ENCODE measurements at places on chromosomes 2 and 18.

DNA sequence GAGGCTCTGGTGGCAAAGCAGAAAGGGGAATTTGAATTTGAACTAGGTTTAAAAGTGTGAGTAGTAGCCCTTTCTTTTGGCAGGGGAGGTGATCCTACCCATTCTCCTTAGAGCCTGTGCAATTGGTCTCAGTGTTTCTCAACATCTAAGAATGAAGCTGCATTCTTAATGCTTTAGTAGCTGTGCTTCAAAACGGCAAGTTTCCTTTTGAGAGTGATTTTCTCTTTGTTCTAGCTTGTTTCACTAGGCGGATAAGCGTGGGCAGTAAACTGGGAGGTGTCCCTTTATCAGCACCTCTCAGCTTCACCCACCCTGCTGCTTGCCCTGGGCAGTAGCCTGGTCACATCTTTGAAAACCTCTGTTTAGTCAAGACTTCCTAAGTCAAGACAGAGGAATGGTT lies 6.7 kb downstream of the CRIM1 start:
- no peak for DNase-seq

DNA sequence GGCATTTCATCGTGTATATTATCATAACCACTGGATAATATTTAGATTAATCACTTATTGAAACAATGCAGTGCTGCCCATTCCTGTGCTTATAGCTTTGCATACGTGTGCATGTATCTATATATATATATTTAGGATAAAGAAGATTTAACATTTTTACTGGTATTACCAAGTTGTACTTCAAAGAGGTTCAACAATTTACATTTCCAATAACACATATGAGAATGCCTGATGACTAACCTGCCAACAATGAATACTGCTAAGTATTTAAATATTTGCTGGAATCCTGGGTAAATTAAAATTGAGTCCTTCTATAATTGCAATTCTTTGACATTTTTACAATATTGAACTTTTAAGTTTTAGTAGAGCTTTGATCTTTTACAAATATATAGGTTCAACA lies 111.4 kb downstream of the SLC39A10 start:
- no peak for DNase-seq

- no peak for DNase-seq
Observed at GRCh38 chr2:238694136-238694755, 153.6 kb upstream of the TWIST2 start.

- no peak for DNase-seq
Observed at GRCh38 chr2:48380989-48381625, 148.8 kb upstream of the STON1 start.

GRCh38 chr2:168645696-168646338 lies 156.6 kb upstream of the NOSTRIN start:
- DNase-seq, result no peak

DNA sequence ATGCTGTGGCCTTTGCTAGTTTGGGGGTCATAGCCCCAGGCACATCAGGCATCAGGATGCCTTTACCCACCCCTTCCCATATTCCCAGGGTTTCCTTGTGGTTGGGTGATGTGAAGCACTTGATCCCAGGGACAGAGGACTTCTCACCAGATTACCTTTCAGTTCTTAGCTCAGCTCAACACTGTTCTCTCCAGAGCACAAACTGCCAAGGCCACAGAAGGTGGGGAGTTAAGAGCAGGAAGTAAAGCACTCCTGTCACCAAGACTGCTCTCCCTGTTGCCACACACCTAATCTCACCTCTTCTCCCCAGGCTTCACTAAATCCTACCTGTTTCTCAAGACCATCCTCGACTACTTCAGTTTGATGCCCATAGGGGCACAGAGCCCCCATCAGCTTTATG lies 25.9 kb downstream of the FHOD3 start:
- no peak for DNase-seq

GRCh38 chr2:63124218-63124617 lies 73.6 kb downstream of the OTX1 start:
- DNase-seq, result no peak

- no peak for DNase-seq
Observed at GRCh38 chr2:224952936-224953657, 89.2 kb downstream of the DOCK10 start.

GRCh38 chr18:2186967-2187366 lies 384.3 kb downstream of the METTL4 start:
- no peak for DNase-seq

DNA sequence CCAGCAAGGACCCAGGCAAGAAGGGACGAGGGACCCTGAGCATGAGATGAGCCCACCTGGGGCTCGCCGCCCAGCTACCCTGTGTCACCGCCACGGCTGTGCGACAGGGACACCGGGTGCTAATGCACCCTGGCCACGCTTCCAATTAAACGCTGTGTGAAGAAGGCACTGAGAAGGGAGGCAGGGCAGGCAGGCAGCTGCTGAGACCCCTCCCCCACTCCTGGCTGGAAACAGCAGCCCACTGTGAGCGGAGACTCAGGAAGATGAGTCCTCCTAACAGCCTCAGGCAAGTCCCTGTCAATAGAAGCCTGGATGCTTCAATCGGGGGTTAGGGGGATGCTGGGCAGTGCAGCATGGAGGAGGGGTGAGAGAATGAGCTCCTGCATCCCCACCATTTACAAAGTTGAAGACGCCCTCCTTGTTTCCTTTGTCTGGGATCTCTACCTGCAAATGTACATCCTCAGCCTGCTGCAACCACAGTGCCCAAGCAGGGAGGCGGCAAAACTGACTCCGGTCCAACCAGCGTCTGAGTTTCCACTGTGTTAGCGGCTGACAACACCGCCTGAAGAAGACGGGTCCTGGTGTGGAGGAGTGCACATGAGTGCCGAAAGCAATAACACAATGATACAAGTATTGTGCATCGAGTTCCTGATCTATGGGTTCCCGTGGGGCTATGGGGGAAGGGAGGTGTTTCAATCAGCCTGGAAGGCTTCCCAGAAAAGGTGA lies 12.8 kb downstream of the TMEM163 start:
- DNase-seq, result no peak

GRCh38 chr18:58195278-58195765 lies 151.3 kb downstream of the NEDD4L start:
- peak; percentile 40 for DNase-seq

- DNase-seq, result peak; percentile 37
Observed at GRCh38 chr2:8682719-8683667, 1.1 kb downstream of the ID2 start.

- DNase-seq, result no peak
Observed at GRCh38 chr2:181648478-181649155, 8.3 kb downstream of the CERKL start.

DNA sequence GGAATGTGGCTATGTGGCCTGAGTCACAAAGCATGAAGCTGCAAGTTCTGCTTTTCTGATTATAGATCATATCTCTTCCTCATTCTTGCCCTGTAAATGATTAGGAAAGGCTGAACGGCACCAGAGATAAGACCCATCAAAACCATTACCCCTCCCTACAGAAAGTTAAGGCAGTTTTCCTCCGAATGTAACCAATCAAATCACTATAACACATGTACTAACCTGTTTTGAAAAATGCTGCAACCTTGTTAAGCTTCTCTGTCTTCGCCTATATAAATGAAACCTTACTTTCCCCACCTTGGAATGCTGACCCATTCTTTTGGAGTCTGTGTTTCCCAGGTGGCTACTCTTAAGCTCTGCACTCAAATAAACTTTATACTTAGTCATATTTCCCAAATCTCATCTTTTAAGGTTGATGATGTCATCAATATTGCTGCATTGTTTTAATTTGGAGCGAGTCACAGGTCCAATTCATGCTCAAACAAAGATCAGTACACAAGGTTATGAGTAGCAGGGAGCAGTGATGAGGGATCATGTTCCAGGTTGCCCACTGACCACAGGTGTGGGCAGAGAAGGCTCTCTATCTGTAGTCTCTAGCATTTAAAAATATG lies 662.3 kb downstream of the IRS1 start:
- no peak for DNase-seq

DNA sequence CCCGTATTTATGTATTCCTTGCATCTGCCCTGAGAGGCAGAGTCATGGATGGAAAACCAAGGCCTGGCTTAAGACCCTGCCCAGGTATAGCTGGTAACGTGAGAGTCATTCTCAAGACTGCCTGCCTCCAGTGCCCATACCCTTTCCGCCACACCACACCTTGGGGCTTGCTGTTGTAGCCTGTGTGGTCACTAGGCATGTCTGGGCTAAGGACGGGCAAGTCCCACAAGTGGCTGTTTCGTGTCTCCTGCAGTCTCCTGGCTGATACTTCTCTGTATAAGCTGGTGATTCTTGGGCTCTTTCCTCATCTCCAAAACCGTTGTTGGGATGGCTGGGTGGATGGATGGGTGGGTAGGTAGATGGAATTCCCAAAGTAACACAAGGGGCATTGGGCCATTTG lies 269.8 kb downstream of the KLHL29 start:
- DNase-seq, result no peak

DNA sequence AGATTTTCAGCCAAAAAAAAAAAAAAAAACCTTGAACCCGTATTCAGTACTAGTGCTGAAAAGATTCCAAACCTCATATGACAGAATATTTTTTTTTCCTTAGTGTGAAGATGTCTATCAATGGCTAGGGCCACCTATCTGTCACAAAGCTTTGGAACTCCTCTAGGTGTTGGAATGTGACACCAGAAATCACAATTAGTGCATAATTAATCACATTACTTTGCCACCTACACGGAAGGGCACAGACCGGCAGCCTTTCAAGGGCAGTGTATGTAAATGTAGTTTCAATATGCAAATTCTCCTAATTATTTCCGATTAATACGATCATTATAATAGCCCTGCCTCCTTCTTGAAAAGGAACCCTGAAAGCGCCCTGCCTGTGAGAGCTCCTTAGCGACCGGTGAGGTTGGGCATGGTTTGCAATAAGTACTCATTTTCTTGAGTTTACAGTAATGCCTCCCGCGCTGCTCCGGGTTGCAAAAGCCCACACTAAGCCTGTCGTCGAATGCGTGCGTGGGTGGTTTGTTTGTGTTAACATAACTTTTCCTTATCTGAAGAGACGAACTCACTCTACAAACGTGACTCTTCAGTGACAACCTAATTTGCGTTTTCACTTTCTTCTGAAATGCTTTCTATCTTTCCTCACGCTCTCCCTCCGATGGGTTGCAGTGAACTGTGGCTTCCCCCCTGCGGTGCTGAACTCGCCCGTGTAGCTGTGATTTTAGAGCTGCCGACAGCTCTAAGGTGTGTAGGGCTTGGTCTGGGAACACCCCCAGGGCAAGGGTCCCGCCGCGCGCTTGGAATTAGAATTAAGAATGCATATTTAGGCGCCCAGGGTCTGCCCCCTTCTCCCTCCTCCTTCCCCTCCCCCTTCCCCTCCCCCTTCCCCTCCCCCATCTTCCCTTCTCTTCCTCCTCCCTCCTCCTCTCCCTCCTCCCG lies 765 bp upstream of the ID2 start:
- DNase-seq, result peak; percentile 82

- DNase-seq, result no peak
Observed at GRCh38 chr2:152280780-152281179, 54.2 kb upstream of the FMNL2 start.

- peak; percentile 82 for DNase-seq
Observed at GRCh38 chr2:23545396-23545795, 160.4 kb downstream of the KLHL29 start.

GRCh38 chr18:36527740-36528455 lies 230.4 kb downstream of the FHOD3 start:
- no peak for DNase-seq
